CD4-positive, alpha-beta T cell treated with Interleukin-21 for 1 hour (primary cell): ENCODE measurements at places on chromosomes 13 and 19.

- no peak for DNase-seq
These were observed 80.4 kb upstream of the SPATA13 start for GRCh38 chr13:24080134-24080533.

DNA sequence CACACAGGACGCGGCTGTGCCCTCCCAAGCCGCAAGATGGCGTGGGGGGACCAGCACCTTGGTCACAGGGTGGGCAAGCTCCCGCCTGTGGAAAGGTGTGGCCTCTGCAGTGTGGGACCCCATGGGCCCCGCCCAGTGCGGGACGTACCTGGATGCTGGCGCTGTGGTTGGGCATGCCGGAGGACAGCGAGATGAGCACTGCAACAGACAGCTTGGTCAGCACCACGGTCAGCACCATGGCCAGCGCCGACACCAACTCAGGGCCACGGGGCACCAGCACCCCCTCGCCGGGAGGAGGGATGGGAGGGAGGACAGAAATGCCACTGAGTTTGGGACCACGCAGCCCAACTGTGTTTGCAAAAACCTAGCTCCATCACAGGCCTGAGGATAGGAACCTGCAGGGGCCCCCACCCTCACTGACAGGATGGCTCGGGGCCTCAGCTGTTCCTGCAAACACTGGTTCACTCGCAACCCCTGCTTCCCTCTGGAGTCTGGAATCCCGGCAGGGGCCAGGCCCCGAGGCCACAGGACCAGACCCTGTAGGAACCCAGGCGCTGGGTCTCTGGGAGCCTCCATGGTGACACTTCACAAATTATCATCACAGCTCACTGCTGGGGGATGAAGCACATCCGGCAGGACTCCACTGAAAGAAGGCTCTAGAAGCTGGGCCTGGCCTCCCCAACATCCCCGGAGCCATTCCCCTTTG lies 27.1 kb downstream of the IZUMO4 start:
- no peak for DNase-seq

- DNase-seq: no peak
These were observed 46.4 kb downstream of the PEX11G start for GRCh38 chr19:7442423-7442822.

DNA sequence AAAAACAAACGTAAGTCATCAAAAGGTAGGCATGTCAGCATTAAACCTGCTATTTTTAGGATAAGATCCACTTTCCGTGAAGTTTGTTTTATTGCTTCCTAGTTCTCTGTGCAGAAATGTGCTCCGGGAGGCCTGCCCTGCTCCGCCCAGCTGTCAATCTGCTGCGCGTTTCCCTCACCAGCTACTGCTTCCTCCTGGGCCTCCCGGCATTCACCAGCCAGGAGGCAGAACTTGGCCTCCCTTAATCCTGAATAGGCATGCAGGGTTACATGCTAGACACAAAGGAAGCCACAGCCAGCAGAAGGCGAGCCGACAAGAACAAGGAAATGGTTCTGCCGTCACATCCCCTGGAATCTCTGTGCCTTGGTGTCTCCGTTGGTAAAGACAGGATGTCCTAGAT lies 386.2 kb downstream of the IRS2 start:
- no peak for DNase-seq

DNA sequence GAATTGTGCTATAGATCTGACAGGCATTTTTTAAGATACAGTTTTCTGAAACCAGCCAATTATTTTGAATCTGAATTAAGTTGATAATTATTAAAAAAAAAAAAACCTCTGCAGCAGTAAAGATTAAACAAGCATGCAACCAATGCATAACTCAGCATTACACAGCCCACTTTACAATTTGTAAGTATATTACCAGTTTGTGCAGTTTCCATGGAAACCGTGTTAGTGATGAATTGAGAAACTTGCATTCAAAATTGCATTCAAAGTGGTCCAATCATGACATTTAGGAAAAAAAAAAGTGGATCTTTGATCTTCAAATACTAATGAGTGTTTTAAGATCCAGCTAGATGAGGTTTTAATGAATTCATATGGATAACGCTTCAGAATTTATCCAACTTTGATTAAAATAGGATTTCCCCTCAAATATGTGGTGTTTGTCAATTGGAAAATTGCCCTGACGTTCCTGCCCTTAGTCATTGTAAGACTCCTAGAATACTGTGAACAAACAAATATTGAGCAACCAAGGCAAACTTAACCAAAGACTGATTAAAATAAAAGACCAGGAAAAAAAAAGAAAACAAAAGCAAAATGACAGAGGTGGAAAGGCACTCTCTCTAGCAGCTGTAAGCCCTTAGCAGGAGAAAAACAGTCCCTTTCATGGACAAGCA lies 314.8 kb upstream of the MAB21L1 start:
- DNase-seq: no peak
